ENCODE measurements at places on chromosomes 2 and 18. TPM values are rescaled to one million over a fixed set of nuclear protein-coding genes. Genes with fewer than 3 reads are reported as not detected.

Gene MRO
- not detected for total RNA-seq

Gene GALNT3
- total RNA-seq: 0.37 TPM

Gene THUMPD2
- 12.0 TPM for total RNA-seq

Gene BOLL
- total RNA-seq: 0.16 TPM

Gene SERPINB7
- 4.5 TPM for total RNA-seq

Gene NTSR2
- total RNA-seq: not detected

Gene GDF7
- not detected for total RNA-seq
